ENCODE measurements at places on chromosomes 3 and 15.

GRCh38 chr3:22453906-22454535 lies 703.0 kb upstream of the ZNF385D start:
- DNase-seq: no peak

GRCh38 chr15:79030470-79030869 lies 60.1 kb downstream of the RASGRF1 start:
- no peak for DNase-seq

DNA sequence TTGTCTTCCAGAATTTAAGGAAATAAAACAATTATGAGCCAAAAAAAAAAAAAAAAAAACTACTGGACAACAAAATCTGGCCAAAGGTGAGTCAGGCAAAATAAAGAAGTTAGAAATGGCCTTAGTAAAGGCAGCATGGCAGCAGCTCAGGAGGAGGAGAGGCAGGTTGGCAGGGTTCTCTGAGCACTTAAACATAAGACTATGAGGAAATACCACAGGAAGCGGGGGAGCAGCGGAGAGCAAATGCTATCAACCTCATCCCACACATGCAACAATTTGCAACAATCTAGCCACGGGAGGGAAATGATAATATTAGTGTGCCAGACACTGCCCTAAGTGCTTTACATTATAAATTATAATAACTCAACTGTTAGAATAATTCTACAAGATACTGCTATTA lies 247.3 kb upstream of the NSMCE3 start:
- DNase-seq: no peak

DNA sequence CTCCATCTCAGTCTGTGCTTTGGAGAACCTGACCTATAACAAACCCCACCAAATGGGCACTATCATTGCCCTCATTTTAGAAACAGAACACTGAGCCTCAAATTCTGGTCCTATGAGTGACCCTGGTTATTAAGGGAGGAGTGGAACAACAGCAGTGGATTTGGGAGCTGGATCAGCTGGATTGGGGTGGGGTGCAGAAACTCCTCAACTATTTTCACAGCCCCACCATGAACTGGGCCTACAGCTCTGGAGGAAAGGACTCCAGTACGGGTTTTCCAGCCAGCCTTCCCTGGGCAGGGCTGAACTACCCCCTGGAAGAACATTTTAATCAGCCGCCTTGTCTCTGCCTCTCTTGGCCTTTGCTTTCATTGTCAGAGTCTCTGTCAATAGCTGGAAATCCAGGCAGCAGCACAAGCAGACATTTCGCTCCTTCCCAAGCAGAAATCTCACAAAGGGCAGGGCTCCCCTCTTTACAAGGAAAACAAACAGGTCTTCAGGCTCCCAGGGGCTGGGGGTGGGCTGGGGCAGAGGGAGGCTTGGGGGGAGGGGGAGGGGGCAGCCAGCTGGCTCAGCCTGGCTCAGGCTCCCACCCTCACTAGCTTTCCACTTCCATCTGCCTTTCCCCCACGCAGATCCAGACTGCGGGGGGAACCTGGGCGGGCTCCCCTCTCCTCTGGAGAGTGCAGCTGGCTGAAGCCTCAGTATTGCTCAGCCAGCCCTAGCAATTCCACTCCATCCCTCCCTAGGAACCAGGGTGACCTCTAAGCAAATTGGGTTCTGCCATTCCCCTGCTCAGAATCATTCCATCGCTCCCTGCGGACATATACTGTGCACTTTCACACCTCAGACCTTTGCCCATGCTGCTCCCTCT lies 13.7 kb upstream of the TLE3 start:
- DNase-seq: no peak

- DNase-seq: no peak
Measured at GRCh38 chr15:56879502-56879901, 38.9 kb upstream of the TCF12 start.

- DNase-seq: no peak
Measured at GRCh38 chr15:68634122-68634482, 55.3 kb downstream of the CORO2B start.

DNA sequence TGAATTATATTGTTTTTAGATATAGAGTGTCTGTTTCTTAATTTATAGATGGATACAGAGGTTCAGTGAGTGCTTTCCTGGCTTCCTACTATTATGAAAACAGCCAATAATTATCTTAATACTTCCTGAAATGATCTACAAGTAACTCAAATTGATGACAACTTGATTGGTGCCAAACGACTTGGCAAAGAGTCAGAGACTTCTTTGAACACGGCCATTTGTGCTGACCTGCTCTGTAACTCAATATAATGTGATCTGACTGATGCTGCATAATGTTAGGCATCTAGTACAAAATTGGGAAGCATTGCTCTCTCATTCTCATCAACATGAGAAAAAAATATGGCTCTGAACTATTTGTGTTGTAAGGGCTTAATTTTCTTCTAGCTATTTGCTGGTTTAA lies 193.9 kb downstream of the DIPK2A start:
- DNase-seq: no peak

DNA sequence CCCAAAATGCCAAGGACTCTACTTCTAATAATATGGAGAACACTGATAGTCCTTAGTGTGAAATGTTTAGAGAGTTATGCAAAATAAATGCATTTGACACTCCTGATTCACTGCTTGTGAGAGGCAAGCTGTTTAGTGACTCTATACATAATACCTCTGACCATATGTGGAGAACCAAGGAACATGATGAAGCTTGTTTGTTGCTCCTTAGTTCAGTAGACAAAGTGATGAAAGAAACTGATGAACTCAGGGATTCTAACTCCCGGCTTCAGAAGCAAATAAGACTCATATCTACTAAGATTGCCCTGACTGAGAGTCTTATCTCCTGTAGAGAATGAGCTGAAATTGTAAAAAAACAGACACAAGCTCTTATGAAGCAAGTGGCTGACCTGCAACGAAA lies 41.3 kb downstream of the PEX5L start:
- no peak for DNase-seq

DNA sequence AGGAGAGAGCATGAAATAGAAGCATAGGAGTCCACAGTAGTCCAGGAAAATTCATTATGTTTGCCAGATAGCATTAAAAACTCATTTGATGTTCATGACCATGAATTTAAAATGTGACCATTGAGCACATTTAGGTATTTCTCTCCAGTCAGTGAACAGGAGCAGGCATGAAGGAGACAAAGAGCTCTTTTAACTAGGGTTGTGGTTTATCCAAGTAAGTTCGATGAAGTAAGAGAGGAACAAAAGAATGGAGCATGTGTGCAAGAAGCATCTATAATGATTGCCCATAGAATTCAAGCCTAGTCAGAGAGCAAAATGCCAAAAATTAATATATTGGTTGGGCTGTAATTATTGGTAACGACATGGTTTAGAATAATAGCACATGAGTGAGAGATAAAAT lies 342.1 kb upstream of the CCDC54 start:
- DNase-seq: no peak

DNA sequence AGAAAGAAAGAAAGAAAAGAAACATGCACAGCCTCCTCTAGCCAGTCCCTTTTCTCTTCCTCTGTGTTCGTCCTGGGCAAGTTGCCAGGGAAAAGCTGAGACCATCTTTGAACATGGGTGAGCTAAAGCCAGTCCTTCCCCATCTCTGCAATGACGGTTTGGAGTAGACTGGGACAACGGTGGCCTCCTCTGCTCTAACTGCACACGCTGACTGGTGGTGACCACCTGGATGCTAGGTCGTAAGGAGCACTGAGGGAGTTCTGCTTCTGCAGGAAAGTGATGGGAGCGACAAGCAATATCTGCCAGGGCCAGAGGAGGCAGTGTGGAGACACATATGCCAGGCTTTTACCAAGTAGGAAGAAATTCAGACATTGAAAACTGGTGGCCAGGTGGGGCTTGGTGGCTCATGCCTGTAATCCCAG lies 111.7 kb downstream of the NUP210 start:
- no peak for DNase-seq

DNA sequence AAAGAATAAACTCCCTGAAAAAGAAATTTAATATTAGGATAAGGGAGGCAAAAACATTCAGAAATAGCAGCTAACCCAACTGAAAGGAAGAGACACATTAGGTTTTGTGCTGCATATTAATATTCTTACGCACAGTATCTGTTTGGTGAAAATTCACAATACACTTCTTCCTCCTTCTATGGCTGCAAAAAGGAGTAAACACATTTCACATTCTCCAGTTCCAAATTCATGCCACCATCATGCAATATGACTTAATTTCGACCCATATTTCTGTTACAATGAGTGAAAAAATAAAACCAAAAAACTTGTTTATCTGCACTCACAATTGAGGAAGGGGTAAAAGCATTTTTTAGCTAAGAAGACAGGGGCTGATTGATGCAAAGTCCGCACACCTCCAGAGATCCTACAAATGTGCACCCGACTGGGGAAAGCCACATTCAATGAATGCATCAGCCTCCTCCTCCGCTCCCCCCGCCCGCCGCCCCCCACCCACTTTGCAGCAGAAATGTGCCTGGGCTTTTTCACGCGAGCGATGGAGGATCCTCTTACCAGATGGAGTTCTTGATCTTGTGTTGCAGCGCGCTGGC lies 1.0 kb downstream of the RFX7 start:
- no peak for DNase-seq

Measured in activated CD4-positive, CD25-positive, alpha-beta regulatory T cell (primary cell).